ENCODE measurements at places on chromosomes 5 and 9. TPM values are rescaled to one million over a fixed set of nuclear protein-coding genes. Genes with fewer than 3 reads are reported as not detected.

DCAF10 gene
- 20.5 TPM for total RNA-seq

IFNA13 gene
- total RNA-seq, result not detected

- no peak for DNase-seq
- H3K4me1 ChIP-seq, result no peaks in the 10 kb centered on the region
- no peaks in the 10 kb centered on the region for H3K27me3 ChIP-seq
Observed at GRCh38 chr5:136525597-136525996, 160.3 kb upstream of the TRPC7 start.

- no peaks in the 10 kb centered on the region for H3K36me3 ChIP-seq
- no peak overlapping the region for H3K4me3 ChIP-seq
- DNase-seq, result no peak
- no peak overlapping the region for H3K27ac ChIP-seq
- H3K27me3 ChIP-seq, result no peaks in the 10 kb centered on the region
Observed at GRCh38 chr5:164581889-164582288, 1076.5 kb downstream of the MAT2B start.

DNA sequence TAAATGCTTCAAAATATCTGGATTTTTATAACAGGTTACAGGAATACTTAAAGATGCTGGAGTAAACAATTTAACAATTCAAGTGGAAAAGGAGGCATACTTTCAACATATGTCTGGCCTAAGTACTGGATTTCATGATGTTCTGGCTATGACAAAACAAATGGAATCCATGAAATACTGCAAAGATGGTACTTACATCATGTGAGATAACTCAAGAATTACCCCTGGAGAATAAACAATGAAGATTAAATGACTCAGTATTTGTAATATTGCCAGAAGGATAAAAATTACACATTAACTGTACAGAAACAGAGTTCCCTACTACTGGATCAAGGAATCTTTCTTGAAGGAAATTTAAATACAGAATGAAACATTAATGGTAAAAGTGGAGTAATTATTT lies 35.6 kb downstream of the SLC30A5 start:
- no peaks in the 10 kb centered on the region for H3K27me3 ChIP-seq
- H3K4me1 ChIP-seq, result no peaks in the 10 kb centered on the region
- H3K36me3 ChIP-seq, result no peaks in the 10 kb centered on the region
- H3K4me3 ChIP-seq, result no peak overlapping the region

GRCh38 chr5:82291420-82291819 lies 13.3 kb upstream of the RPS23 start:
- H3K36me3 ChIP-seq, result no peaks in the 10 kb centered on the region
- no peak overlapping the region for H3K4me3 ChIP-seq
- no peak overlapping the region for H3K27ac ChIP-seq

DNA sequence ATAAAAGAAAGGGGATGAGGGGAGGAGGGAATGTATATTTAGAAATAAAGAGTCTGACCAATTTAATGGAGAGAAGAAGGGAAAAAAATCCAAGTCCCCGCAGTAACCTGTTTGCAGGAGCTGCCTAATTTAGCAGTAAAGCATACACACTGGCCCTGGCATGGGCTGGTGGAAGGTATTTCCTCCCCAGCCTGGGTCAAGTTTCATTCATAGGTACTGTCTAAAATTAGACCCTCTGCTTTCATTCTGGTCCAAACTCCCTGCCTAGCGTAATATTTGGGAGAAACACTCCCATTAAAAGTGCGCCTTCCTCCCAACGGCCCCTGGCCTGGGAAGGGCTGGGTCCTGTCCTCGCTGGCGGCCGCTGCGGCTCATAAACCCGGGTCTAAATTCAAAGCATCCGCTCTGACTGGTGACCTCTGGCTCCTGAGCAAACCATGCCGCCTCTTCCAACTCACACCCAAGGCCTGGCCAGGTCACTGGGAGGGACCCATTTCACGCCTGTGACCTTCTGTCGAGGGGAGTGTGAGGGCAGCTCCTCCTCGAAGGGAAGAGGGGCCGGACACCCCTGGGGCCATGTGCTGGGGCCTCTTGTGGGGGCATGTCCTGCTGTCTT lies 123.2 kb downstream of the FGF18 start:
- no peaks in the 10 kb centered on the region for H3K27me3 ChIP-seq
- no peaks in the 10 kb centered on the region for H3K36me3 ChIP-seq
- H3K4me1 ChIP-seq, result peaks cover 12% of the 10 kb centered on the region
- H3K4me3 ChIP-seq, result no peak overlapping the region
